Panc1 (cell line): ENCODE measurements at places on chromosomes 3 and 15.

- DNase-seq = no peak
Observed at GRCh38 chr3:120025520-120025919, 68.7 kb downstream of the GSK3B start.

GRCh38 chr15:62253294-62253693 is 88.2 kb upstream of the C2CD4B start:
- DNase-seq = no peak

DNA sequence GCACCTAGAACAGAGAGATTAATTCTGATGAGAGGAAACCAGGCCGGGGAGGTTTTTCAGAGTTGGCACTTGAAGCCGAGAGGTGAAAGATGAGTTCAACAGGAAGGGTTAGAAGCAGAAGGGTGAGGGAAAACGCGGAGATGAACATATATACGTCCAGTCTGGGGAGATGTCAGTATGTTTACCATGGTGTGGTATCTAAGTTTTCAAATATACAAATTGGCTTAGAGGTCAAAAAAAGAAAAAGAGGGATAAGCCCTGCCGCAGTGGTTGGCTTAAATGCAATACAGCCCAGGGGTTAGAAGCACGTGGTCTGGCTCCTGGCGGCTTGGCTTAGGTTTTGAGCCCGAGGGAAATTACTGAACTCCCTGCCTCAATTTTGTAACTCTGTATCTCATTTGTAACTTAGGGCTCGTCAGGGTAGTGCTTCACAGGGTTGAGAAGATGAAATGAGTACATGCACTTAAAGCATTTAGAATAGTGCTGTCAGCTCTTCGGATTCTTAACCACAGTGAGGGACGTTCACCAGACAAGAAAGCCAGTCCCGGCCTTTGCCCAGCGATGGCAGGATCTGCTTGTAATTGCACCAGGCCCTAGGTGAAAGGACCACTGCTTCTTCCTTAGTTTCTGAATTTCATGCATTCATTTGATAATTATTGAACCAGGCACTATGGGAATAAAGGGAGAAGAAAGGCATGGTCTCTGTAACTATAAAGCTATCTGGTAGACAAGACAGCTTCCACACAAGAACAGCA is 6.4 kb downstream of the HES1 start:
- DNase-seq = no peak

DNA sequence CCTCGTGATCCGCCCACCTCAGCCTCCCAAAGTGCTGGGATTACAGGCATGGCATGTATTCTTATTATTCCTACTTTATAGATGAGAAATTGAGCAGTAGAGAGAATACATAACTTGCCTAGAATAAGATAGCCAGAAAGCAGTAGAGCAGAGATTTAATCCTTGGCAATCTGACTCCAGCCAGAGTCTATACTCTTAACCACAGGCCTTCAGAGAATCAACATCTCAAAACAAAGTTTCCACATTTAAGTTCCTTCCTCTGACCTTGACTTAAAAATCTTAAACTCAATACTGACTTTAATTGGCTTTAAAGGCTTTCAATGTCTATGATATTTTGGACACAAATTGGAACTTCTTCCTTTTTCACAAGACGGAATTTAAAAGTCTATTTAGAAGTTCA is 37.1 kb downstream of the ZNF106 start:
- no peak for DNase-seq

GRCh38 chr3:107637416-107638183 is 114.8 kb downstream of the BBX start:
- DNase-seq = no peak

- DNase-seq = no peak
Observed at GRCh38 chr3:38003371-38003816, 12.8 kb downstream of the VILL start.
